ENCODE measurements at places on chromosomes 7 and 10. TPM values are rescaled to one million over a fixed set of nuclear protein-coding genes. Genes with fewer than 3 reads are reported as not detected.

The AEBP1 gene
- 8.4 TPM for total RNA-seq

The EPO gene
- total RNA-seq = not detected

GRCh38 chr10:83553366-83553765, 585.9 kb upstream of the GHITM start:
- no peak overlapping the region for H3K4me3 ChIP-seq
- no peak overlapping the region for H3K27ac ChIP-seq
- DNase-seq = no peak
- no peaks in the 10 kb centered on the region for H3K36me3 ChIP-seq
- no peaks in the 10 kb centered on the region for H3K4me1 ChIP-seq

The HMX2 gene
- not detected for total RNA-seq

The SPDYE2B gene
- not detected for total RNA-seq

DNA sequence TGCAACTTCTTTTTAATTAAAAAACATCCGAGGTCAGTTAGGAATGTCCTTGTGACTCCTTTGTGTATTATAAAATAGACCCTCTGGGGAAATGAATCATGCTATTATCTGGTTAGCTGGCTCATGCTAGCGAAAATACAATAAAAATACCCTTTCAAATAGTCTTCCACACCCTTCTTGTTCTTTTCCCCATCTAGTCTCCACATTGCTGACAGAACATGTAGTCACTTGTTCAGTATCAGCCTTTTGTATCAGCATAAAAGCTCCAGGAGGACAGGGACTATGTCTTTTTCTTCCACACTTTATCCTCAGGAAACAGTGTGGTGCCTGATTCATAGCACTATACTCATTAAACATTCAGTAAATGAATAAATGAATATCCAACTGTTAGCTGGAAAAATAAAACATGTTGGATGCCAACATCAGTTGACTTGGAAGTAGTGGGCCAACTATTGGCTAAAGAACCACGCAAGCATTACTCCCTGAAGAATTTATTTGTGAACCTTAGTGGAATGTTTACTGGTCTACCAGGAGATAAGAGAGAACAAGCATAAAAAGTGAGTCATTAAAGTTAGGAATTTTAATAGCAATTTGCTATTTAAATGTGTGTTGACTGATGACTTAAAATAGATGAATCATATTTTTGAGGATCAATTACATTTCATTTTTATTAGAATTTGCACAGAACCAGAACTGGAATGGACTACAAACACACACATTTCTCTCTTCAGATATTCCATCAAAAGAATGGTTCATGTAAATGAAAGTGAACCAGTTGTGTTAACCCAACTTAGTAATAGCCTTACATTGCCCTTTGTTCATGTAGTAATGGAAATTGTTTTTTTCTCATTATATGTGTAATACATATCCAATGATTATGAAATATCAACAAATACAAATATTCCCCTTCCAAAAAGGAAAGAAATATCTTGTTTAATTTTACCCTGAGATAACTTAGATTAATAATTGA, 129.6 kb downstream of the DKK1 start:
- DNase-seq = no peak
- no peak overlapping the region for H3K27ac ChIP-seq
- H3K36me3 ChIP-seq = no peaks in the 10 kb centered on the region

The AKR1C2 gene
- total RNA-seq = not detected

DNA sequence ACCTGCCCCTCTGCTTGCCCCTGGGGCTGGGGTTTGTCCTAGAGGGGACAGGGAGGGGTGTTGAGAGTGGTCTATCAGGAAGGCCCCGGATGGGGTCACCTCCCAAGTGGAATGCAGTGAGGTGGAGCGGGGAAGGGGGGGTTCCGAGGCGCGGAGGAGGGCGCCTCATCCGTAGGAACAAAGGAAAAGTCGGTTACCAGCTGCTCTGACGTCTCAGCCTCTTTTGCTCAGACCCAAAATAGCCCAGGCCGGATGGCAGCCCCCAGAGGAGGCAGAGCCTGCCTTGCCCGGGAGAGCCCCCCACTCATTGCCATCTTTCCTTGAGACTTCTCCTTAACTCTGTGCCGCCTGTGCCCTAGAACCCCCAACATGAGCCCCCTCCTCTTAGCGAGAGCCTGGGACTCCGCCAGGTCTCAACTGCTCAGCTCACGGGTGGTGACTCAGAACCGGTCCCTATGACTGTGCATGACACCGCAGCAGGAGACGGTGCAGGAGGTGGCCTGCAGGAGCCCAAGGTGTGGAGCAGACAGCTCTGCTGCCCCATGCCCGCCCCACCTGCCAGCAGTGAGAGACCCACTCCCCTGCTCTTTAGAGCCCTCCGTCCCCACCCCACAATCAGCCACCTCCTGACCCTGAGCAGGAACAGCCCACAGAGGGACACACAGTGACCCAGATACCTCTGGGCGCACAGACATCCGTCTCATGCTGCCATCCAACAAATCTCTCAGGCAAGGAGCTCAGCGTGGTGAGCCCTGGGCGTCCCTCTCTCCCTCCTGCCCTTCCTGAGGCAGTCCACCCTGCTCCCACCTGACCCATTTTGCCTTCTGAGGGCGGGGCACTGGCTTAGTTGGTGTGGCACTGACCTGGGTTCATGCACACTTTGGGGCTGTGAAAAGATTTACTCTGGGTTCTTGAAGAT, 13.1 kb downstream of the STX1A start:
- H3K4me1 ChIP-seq = peaks cover 6% of the 10 kb centered on the region
- DNase-seq = no peak
- no peaks in the 10 kb centered on the region for H3K36me3 ChIP-seq
- no peaks in the 10 kb centered on the region for H3K27me3 ChIP-seq

- no peak overlapping the region for H3K4me3 ChIP-seq
- peaks cover 14% of the 10 kb centered on the region for H3K27me3 ChIP-seq
- no peak for DNase-seq
- H3K27ac ChIP-seq = no peak overlapping the region
Observed at GRCh38 chr10:121596689-121597503, 1.3 kb downstream of the FGFR2 start.

The C7orf57 gene
- total RNA-seq = 0.66 TPM

The BZW2 gene
- 136 TPM for total RNA-seq

DNA sequence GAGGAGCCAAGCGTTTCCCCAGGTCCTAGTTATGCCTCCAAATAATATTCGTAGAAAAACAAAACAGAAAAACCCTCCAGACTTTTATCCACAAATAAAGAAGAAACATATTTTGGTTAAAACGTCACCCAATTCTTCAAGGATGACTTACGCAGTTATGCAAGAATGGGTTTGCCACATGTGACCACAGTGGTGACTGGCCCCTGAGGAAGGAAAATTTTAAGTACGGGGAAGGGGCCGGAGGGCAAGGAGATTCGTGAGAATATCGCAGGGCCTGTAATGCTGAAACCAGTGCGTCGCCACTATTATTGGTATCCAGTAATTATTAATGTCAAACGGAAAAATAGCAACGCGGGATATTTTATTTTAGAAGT, 537 bp upstream of the MRPS24 start:
- peak overlapping the region; percentile 83 for H3K4me3 ChIP-seq
- no peaks in the 10 kb centered on the region for H3K27me3 ChIP-seq
- peak overlapping the region; percentile 40 for H3K27ac ChIP-seq
- DNase-seq = peak; percentile 7

GRCh38 chr10:124377101-124377500, 41.6 kb downstream of the OAT start:
- peaks cover 10% of the 10 kb centered on the region for H3K27me3 ChIP-seq
- no peaks in the 10 kb centered on the region for H3K36me3 ChIP-seq
- no peak overlapping the region for H3K27ac ChIP-seq
- no peak for DNase-seq

- no peaks in the 10 kb centered on the region for H3K27me3 ChIP-seq
- H3K4me1 ChIP-seq = no peaks in the 10 kb centered on the region
- DNase-seq = no peak
- no peaks in the 10 kb centered on the region for H3K36me3 ChIP-seq
Observed at GRCh38 chr7:82567356-82567755, 123.8 kb upstream of the CACNA2D1 start.

The WIPF3 gene
- total RNA-seq = not detected

DNA sequence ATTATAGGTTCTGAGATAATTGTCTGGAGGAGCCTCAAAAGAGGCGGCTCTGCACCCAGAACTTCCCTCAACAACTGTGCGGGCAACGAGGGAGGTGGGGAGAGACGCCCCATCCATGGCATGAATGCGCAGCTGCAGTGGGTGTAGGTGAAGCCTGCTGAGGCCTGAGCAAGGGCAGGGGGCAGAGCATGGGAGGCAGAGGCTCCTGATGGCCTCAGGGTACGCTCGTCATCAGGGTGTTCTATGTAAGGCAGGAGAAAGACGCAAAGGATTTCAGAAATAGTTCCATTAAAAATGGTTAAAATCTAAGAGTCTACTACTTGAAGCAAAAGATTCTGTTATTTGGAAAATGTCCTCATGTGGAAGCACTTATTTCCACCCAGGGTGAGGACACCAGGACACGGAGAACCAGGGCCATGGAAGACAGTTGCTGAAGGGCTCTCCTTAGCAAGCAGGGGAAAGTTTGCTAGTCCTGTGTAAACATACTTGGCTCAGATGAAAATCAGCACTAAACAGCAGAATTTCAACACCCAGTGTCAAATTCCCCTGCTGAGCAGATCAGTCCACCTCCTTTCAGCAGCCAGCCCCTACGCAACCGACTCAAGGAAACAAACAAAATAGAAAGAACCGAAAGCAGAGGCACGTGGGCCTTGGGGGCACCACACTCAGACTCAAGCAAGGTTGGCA, 18.9 kb downstream of the INSIG1 start:
- H3K4me1 ChIP-seq = no peaks in the 10 kb centered on the region
- no peaks in the 10 kb centered on the region for H3K36me3 ChIP-seq
- DNase-seq = no peak
- no peak overlapping the region for H3K4me3 ChIP-seq
- H3K27me3 ChIP-seq = no peaks in the 10 kb centered on the region
- no peak overlapping the region for H3K27ac ChIP-seq

DNA sequence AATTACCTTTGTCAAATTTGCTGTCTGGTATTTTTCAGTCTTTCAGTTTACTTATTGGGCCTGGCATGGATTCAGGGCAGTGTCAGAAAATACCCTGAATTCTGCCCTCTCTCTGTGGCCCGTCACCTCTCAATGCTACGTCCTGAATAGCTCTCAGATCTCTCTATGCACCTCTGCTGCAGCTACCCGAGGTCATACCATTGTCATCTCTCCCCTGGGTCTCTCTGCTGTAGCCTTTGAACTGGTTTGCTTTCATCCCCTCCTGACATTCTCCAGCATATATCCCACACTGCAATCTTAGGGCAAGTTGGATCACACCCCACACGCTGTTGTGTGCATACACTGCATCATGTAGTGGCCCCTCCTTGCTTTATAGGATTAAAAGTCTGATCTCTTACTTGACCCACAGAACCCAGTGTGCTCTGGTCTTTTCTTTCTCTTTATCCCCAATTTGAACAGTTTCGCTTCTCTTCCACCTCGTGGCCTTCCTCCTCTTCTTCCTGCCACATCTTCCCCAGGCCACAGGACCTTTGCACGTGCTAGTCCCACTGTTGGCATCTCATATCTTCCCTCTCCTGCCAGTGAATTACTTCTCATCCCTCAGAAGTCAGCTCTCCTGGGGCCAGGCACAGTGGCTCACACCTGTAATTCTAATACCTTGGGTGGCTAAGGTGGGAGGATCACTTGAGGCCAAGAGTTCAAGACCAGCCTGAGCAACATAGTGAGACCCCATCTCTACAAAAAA, 372.9 kb downstream of the GALNT17 start:
- H3K36me3 ChIP-seq = no peaks in the 10 kb centered on the region
- H3K27ac ChIP-seq = no peak overlapping the region
- H3K4me3 ChIP-seq = no peak overlapping the region
- DNase-seq = no peak
- no peaks in the 10 kb centered on the region for H3K27me3 ChIP-seq

- no peak overlapping the region for H3K4me3 ChIP-seq
- H3K36me3 ChIP-seq = no peaks in the 10 kb centered on the region
- H3K27ac ChIP-seq = no peak overlapping the region
- no peak for DNase-seq
- peaks cover 8% of the 10 kb centered on the region for H3K27me3 ChIP-seq
Observed at GRCh38 chr7:25222666-25223065, 5.6 kb downstream of the NPVF start.
